ENCODE measurements at places on chromosomes 12 and 14.

GRCh38 chr12:67475725-67476124 lies 172.8 kb upstream of the DYRK2 start:
- no peak for DNase-seq

- DNase-seq: peak; percentile 53
Observed at GRCh38 chr14:88551094-88551870, 3.5 kb downstream of the PTPN21 start.

DNA sequence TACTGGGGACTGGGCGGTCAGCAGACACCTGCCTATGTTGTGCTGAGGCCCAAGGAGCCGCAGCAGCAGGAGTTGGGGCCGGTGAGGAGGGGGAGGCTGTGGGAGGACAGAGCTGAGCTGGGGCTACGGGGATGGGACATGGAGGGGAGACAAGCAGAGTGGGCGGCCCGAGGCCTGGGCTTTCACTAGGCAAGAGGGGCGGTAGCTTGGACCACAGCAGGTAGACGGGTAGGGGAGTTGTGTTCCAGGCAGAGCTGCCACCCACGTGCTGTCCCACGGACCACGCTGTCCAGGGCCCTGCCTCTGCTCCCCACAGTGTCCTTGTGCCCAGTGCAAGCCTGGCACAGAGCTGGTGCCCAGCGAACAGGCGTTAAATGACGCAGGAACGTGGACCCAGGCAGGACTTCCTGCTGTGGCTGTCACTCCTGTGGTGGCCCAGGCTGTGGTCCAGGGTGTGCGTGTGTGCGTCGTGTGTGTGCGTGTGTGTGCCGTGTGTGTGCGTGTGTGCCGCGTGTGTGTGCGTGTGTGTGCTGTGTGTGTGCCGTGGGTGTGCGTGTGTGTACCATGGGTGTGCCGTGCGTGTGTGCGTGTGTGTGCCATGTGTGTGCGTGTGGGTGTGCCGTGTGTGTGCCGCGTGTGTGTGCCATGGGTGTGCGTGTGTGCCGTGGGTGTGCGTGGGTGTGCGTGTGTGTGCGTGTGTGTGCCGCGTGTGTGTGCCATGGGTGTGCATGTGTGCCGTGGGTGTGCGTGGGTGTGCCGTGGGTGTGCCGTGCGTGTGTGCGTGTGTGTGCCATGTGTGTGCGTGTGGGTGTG lies 6.8 kb downstream of the CEP170B start:
- no peak for DNase-seq

- DNase-seq: no peak
Observed at GRCh38 chr14:74281069-74281468, 21.7 kb downstream of the ABCD4 start.

DNA sequence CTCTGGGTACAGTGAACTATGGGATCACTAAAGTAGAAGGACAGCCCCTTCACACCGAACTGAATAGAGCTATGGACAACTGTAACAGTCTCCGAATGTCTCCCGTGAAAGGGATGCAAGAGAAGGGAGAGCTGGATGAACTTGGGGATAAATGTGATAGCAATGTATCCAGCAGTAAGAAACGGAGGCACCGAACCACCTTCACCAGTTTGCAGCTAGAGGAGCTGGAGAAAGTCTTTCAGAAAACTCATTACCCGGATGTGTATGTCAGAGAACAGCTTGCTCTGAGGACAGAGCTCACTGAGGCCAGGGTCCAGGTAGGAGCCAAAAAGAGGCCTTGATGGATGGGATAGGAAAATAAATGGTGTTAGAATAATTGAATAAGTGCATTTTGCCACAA lies 3.5 kb downstream of the ALX1 start:
- no peak for DNase-seq

GRCh38 chr14:92556255-92556741 lies 42.7 kb downstream of the RIN3 start:
- no peak for DNase-seq

GRCh38 chr12:103786201-103786600 lies 54.8 kb downstream of the NT5DC3 start:
- no peak for DNase-seq
